Endothelial cell (in vitro differentiated cells): ENCODE measurements at places on chromosomes 3 and 15. TPM values are rescaled to one million over a fixed set of nuclear protein-coding genes. Genes with fewer than 3 reads are reported as not detected.

The GRM7 gene
- total RNA-seq: 0.18 TPM

DNA sequence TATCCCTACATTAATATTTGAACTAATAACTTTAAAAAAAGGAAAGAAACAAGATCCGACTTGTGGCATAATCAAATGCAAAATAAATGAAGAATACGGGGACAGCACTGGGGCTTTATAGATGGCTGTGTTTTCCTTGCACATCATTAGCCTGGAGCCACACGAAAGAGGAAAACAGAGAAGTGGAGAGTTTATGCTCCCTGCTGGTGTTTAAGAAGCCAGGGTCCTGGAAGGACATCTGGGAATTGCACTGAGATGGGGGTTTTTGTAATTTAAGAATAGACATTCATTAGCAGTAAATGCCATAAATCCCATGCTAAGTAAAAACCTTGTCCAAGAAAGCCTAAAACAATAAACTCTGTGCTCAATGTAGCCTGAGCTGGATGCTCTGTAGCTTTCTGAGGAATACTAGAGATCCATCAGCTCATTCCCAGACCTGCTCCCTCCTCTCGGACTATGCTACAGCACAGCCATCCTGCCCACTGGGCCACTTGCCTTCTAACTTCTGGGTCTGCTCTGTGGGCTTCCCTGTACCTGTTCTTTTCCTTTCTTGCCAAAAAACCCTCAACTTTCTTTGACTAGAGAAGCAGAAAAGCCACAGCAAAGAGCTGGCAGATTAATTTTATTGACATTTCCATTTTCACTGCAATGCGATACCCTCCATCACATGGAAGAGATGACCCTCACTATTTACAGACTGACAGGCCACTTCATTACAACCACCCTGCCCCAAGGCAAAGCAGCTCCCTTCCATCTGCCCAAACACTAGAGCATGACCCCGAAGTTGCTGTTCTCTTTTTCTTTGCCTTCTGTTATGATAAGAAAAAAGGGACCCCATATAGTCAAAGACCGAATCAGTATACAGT lies 62.3 kb downstream of the MEIS2 start:
- H3K27ac ChIP-seq: no peak overlapping the region
- no peaks in the 10 kb centered on the region for H3K36me3 ChIP-seq
- H3K4me3 ChIP-seq: no peak overlapping the region
- H3K4me1 ChIP-seq: no peaks in the 10 kb centered on the region
- peaks cover 4% of the 10 kb centered on the region for H3K27me3 ChIP-seq
- DNase-seq: no peak

DNA sequence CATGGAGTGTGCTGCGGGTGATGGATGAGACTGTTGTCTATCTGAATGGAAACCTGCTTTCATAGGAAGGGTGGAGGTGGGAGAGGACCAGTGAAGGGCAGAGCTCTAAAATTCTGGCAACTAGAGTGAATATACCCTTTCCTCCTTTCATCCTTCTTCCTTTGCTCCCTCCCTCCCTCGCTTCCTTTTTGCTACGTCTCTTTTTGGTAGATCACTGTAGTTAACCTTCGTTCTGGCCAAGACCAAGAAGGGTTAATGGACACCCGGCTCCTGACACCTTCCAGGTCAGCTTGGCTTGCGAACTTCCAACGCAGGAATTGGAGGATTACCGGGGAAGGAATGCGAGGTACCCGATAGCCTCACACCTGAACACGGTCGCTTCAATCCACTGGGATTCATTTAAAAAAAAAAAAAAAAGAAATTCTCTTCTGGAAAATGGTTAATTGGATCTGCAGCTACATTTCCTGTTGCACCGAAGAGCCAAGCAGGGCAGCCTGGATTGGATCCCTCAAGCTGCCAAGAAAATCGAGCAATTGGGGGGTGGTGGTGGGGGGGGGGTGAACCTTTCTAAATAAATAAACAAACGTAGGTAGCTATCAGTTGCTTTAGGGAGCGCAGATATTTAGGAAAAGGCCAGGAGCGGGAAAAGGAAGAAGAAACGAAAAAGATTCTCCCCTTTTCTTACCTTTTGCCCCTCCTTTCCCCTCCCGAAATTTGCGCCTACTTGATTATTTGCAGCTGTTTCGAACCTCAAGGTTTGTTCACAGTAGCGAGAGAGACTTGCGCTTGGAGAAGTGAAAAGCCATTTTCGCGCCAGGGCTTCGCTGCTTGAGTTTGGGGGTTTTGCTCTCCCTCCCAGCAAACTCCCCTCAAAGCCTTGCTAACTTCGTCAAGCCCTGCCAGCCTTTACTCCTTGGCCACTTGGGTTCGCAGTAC lies 9.5 kb upstream of the NR2F2 start:
- no peak overlapping the region for H3K4me3 ChIP-seq
- H3K27me3 ChIP-seq: peaks cover 23% of the 10 kb centered on the region
- no peak overlapping the region for H3K27ac ChIP-seq

The KNL1 gene
- total RNA-seq: 9.5 TPM

DNA sequence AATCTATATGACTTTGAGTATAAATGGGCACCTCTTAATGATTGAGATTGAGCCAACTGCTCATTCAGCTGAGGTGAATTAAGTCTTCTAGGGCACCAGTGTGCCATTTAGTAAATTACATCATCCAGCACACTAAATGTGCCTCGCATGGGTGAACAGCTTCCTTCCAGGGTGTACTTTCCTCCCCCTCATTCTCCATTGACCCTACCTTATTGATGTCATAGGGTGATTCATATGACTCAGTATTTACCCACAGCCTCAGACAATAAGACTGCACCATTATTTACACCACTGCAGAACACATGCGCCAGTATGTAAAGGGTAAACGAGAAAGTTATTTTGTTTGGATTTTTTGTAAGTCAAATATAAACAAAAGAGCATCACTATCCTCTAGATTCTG lies 185.2 kb upstream of the ARL6 start:
- H3K27me3 ChIP-seq: no peaks in the 10 kb centered on the region
- DNase-seq: no peak
- H3K4me1 ChIP-seq: peaks cover 6% of the 10 kb centered on the region
- H3K4me3 ChIP-seq: no peak overlapping the region
- H3K27ac ChIP-seq: no peak overlapping the region

DNA sequence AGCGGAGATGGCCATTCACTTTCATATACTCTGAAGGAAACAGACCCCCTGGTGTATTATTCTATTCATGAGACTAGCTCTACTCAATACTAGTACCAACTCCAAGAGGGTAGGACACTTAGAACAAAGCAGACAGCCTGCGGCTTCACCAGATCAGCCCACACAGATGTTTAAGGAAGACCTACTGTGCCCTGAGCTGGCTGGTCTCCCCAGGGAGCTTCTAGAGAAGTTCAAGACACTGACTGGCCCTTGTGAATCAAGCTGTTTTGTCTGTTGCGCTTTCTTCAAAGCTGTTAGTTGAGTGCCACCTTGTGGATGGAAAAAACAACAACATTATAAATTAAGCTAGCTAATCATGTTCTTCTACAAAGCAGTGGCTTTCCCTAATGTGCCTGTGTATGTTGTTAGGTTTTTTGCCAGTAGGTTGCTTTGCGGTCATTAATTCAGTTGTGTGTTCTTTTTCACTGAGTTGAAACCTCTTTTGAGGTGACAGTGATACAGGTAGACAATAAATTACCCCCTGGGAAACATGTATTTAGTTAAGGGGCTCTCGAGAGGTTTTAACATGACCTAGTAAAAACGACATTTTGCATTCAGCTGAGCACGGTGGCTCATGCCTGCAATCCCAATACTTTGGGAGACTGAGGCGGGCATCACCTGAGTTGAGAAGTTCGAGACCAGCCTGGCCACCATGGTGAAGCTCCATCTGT lies 64.2 kb upstream of the MYZAP start:
- peaks cover 12% of the 10 kb centered on the region for H3K27me3 ChIP-seq
- peak; percentile 27 for DNase-seq
- peaks cover 70% of the 10 kb centered on the region for H3K36me3 ChIP-seq
- no peak overlapping the region for H3K27ac ChIP-seq

GRCh38 chr3:196189566-196190347 lies 21.4 kb downstream of the ZDHHC19 start:
- H3K4me1 ChIP-seq: no peaks in the 10 kb centered on the region
- H3K4me3 ChIP-seq: no peak overlapping the region
- H3K27ac ChIP-seq: no peak overlapping the region
- no peak for DNase-seq

- no peaks in the 10 kb centered on the region for H3K4me1 ChIP-seq
- DNase-seq: no peak
- H3K27ac ChIP-seq: no peak overlapping the region
- H3K27me3 ChIP-seq: no peaks in the 10 kb centered on the region
- H3K36me3 ChIP-seq: no peaks in the 10 kb centered on the region
Measured at GRCh38 chr15:68348081-68348480, 70.5 kb downstream of the FEM1B start.

- H3K36me3 ChIP-seq: peaks cover 6% of the 10 kb centered on the region
- H3K4me1 ChIP-seq: peaks cover 32% of the 10 kb centered on the region
- peak overlapping the region; percentile 93 for H3K27ac ChIP-seq
- no peaks in the 10 kb centered on the region for H3K27me3 ChIP-seq
- H3K4me3 ChIP-seq: no peak overlapping the region
Measured at GRCh38 chr3:99846477-99847160, 29.0 kb downstream of the CMSS1 start.

DNA sequence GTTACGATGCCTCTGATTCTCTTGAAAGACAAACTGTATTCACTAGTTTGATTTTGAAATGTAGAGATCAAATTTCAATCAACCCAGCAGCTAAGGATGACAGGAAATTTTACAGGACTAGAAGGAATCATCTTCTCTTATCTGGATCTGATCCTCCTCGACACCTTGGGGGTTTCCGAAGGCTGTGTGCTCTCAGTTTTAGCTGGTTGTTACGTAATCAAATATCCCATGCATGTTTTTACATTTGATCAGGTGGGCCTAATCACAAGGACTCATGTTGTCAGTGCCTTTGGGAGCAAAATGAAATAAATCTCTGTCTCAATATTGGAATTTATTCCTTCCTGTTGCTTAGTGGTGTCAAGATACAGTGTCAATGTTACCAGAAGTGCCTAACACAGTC lies 141.9 kb upstream of the TNIK start:
- no peaks in the 10 kb centered on the region for H3K4me1 ChIP-seq
- H3K27me3 ChIP-seq: no peaks in the 10 kb centered on the region
- no peak overlapping the region for H3K4me3 ChIP-seq
- peaks cover 17% of the 10 kb centered on the region for H3K36me3 ChIP-seq
- no peak overlapping the region for H3K27ac ChIP-seq
- DNase-seq: no peak

- peaks cover 6% of the 10 kb centered on the region for H3K36me3 ChIP-seq
- no peaks in the 10 kb centered on the region for H3K27me3 ChIP-seq
- H3K4me3 ChIP-seq: no peak overlapping the region
- DNase-seq: no peak
Measured at GRCh38 chr15:64485796-64486195, 25.4 kb downstream of the ZNF609 start.

DNA sequence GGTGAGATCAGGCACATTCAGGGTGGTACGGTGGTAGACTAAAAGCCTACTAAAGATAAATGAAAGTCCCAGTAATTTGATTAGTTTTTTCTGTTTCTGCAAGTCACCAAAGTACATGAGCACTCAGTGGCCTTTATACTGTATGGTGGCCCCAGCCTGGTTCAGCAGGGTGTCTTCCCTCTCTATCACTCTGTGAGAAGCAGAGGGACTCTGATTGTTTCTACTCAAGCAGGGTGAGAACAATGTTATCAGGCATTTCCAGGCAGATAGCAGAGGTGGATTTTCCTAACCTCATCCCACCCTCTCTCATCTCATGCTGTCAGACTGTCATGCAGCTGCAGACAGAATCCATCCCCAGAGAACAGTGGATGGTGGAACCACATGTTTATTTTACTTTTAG lies 71.5 kb upstream of the BFSP2 start:
- peaks cover 8% of the 10 kb centered on the region for H3K36me3 ChIP-seq
- peaks cover 30% of the 10 kb centered on the region for H3K4me1 ChIP-seq
- H3K4me3 ChIP-seq: no peak overlapping the region
- DNase-seq: no peak
- H3K27ac ChIP-seq: peak overlapping the region; percentile 80

The GPR149 gene
- total RNA-seq: not detected

The SIDT1 gene
- 0.92 TPM for total RNA-seq

GRCh38 chr15:77710637-77711036 lies 77.9 kb upstream of the LINGO1 start:
- peaks cover 14% of the 10 kb centered on the region for H3K27me3 ChIP-seq
- DNase-seq: no peak
- H3K27ac ChIP-seq: no peak overlapping the region
- H3K36me3 ChIP-seq: no peaks in the 10 kb centered on the region

DNA sequence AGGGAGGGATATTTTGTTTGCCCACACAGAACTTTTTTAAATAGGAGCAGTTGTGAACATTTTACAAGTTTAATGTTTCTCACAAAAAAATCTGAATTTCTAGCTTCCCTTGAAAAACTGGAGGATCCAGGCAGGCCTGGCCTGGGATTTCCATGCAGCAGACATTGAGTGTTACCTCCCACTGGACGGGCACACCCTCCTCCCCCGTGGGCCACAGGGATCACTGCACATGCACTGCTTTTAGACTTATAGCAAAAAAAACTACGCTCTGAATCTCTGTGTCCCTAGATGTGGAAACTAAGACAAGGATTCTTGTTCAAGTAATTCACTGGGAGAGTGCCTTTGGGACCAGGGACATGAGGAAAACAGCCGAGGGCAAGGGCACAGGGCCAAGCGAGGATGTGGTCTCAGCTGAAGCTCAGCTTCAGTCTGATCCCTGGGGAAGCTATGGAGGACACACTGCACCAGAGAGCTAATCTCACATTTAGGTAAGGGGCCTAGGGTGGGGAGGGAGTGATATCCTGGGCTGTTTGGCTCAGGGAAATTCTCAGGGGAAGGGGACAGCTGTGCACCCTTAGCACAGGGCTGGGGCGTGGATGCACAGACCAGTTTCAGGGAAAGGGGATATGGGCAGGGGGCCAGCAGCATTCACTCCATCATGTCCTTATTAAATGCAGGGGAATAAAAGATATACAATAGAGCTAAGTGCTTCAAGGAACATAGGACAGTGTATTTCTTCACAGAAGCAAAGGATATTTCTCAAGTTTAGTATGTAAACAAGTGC lies 46.0 kb downstream of the FSIP1 start:
- no peak for DNase-seq
- no peak overlapping the region for H3K4me3 ChIP-seq
- H3K27me3 ChIP-seq: peaks cover 2% of the 10 kb centered on the region
- no peaks in the 10 kb centered on the region for H3K36me3 ChIP-seq
- H3K4me1 ChIP-seq: no peaks in the 10 kb centered on the region
- H3K27ac ChIP-seq: no peak overlapping the region

The SUCNR1 gene
- 0.05 TPM for total RNA-seq

DNA sequence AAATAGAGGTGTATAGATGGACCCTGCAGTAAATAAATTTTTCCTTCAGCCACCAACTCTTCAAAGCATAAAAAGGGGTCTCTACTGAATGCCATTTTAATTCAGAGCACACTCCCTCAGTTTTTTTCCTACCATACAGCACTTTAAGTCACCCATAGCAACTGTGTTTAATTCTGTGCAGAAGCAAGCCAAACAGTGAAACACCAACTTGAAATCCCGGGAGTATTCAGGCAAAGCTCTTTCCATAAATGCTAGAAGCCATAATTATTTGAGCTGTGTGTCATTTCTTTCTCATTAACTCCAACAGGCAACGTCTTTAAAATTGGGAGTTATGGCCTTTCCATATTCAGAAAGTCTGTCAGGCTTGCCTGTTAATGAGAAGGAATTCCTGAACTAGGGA lies 562.1 kb downstream of the GRM7 start:
- no peak overlapping the region for H3K27ac ChIP-seq
- H3K27me3 ChIP-seq: no peaks in the 10 kb centered on the region
- no peaks in the 10 kb centered on the region for H3K4me1 ChIP-seq
- no peak for DNase-seq

The INKA1 gene
- total RNA-seq: 57.6 TPM

The CCDC39 gene
- total RNA-seq: 0.46 TPM

The GPR62 gene
- total RNA-seq: not detected
